ENCODE measurements at places on chromosomes 3 and 15.

DNA sequence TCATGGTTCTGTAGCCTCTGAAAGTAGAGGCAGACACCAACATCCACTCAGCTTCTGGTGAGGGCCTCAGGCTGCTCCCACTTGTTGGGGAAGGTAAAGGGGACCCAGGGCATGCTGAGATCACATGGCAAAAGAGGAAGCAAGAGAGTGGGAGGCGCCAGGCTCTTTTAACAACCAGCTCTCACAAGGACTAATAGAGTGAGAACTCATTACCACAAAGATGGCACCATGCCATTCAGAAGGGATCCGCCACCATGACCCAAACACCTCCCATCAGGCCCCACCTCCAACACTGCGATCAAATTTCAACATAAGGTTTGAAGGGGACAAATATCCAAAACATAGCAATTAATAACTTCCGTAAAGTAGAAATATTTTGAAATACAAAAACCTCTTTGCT is 192.3 kb downstream of the OCA2 start:
- DNase-seq, result no peak

DNA sequence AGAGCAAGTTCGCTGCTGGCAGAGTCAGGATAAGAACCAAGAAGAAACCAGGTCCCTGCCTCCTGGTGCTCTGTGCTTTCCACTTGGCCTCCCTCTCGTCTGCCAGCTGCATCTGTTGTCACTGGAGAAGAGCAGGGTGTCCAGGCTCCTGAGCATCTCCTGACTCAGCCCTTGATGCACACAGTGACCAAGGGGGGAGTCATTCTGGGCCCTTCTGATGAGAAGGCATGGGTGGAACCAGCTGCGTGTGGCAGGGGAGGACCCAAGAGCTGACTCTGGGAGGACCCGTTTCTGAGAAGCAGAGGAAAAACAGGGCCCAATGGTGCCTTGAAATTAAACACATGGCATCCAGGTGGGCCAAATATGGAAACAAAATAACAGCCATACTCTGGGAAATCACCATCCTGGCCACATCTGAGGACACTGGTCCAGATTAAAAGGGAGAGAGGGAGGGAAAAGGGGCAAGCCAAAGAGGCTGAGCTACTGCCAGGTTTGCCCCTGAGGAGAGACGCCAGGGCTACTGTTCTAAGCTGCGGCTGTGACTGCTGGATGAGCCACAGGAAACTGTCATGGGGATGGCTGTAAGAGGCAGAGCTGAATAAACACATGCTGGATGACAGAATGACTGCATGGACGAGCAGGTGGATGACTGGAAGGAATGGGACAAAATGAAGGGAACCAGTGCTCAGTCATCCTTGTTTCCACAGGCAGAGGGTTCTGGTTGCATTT is 58.1 kb upstream of the CA12 start:
- DNase-seq, result no peak

DNA sequence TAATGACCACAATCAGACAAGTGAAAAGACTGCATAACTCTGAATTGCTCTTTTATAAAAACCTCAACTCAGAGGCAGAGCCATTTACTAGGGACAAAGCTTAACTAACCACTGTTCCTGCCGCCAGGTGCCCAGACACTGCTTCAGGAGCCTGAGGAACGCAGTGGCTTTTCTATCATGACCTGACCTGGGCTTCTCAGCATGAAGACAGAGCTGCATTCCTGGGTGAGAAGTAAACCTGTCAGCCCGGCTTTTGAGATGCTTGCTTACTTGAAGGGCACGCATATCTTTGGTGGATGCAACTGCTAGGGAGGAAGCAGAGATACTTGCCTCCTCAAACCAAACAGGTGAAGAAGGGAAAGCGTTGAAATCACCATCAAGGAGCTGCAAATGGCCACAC is 7.9 kb downstream of the LRRC31 start:
- no peak for DNase-seq

DNA sequence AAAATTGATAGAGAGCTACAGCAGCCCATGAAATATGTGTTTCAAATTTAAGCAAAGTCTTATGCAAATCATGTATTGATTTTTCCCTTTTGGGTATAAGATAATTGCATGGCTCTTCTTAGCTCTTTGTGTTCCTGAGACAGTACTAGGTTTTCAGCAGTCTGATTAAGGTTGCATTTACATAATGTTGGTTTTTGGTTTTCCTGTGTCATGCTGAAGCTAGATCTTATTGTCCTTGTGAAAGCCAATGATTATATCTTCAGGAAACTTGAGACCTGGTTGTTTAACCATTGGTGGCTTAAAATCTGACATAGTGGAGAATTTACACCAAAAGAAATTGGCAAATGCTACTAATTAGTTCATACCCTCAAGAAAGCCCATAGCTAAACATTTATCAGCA is 392.6 kb downstream of the ZPLD1 start:
- no peak for DNase-seq

GRCh38 chr3:64945171-64945729 is 257.4 kb upstream of the ADAMTS9 start:
- DNase-seq, result no peak

DNA sequence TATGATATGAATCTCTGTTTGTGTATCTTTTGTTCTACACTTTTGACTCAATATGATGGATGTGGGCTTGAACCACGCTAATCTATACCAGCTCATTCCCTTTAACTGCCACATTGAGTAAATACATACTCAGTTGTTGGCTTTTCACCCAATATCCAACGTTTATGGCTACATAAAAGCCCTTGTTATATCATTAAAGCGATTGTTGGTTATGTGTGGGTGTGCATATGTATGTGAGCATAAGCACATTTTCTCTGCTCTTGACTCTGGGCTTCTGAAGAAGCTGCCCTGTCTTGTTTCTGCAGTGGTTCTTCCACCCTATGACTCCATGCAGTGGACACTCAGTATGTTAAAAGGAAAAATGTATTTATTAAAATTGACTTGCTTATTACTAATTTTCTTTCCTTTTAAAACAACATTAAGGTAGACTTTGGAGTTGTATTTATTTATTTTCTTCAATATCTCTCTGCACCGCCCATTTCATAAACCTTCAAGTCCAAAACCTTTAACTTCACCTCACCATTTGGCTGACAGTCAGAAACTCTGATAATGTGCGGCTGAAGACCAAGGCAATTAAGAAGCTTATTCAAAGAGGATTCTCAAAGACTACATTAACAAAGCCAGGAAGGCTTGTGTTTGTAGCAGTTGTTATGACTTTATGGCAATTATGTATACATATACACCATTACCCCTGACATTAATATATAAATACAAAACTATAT is 156.1 kb downstream of the THRB start:
- no peak for DNase-seq

DNA sequence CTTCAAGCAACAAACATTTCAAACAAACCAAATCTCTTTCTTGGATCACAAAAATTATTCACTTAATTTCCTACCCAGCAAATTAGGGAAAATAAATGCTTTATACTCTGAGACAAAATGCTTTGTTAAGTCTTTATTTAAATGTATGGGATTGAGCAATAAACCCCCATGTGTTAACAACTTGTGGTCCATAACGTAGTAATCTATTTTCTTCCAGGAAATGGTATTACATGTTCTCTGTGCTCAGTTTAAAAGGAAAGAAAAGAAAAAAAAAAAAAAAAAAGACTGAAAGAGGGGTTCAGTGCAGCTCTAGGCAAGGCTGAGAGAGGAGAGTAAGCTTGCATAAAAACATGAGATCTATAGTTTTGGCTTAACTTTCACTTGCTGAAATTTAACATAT is 102.3 kb downstream of the PIK3CB start:
- no peak for DNase-seq

GRCh38 chr3:4643904-4644547 is 150.9 kb downstream of the ITPR1 start:
- DNase-seq, result no peak

DNA sequence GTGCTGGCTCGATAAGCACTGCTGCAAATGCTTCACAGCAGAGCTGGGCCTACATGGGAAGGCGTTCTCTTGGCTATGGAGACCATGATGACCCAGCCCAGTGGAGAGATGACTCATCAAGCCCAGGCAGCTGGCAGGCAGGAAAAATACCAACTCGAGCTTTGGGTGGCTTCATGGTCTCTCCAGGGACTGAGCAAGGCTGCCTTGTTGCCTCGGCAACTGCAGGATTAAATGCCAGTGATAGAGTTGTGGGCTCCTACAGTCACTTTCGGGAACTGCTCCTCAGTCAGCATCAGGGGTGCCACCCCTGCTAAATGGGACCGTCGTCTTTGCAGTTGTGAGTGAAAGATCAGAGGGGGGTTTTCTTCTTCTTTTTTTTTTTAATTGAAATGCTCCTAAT is 54.6 kb upstream of the MYZAP start:
- no peak for DNase-seq

DNA sequence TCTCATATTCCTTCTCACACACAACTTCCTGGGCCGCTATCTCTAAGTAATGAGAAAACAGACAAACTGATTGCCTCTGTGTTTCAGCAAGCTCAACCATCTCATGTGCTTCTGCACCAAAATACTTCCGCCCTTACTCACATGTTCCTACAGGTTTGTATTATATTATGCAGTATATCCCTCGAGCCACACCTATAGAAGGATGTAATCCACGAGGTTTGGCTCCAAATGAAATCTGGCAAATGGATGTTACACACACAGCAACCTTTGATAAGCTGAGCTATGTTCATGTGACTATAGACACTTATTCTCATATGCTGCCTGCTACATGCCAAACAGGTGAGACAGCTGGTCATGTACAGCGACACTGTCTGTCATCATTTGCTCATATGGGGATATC is 22.6 kb downstream of the CCRL2 start:
- DNase-seq, result no peak

- DNase-seq, result no peak
These were observed 184.4 kb upstream of the NECTIN3 start for GRCh38 chr3:110887176-110887575.

DNA sequence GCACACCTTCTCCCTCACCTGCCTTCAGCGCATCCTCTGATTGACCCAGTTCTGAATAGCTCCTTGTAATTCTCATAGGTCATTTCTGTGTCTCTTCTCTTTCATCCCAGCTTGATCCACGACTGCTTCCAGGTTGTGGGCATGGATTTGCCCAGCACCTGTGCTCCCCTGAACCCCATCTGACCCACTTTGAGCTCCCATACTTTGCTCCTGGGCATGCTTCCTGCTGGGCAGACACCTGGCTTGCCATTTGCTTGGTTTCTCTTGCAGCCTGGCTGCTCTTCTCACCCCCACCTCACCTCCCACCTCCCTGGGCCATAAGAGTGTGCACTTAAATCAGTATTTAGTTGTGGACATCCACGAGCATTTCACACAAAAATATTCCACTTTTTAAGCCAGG is 635.5 kb downstream of the TBL1XR1 start:
- no peak for DNase-seq

DNA sequence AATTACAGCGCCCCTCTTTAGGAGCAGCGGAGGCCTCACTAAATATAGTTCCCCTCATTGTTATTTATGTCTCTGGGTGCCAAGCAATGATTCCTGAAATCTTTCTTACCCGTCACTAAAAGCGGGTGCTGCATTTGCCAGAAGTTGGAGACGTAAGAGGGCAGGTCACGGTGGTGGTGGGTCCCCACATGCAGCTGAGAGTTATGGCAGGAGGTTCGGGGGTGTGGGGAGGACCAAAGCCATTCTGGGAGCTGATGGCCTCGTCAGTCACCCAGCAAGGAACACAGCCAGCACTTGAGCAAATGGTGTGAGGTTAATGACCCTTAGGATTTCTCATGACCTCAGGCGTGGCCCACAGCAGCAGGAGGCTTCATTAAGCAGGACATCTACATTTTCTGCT is 129.2 kb downstream of the RAB11A start:
- DNase-seq, result no peak

DNA sequence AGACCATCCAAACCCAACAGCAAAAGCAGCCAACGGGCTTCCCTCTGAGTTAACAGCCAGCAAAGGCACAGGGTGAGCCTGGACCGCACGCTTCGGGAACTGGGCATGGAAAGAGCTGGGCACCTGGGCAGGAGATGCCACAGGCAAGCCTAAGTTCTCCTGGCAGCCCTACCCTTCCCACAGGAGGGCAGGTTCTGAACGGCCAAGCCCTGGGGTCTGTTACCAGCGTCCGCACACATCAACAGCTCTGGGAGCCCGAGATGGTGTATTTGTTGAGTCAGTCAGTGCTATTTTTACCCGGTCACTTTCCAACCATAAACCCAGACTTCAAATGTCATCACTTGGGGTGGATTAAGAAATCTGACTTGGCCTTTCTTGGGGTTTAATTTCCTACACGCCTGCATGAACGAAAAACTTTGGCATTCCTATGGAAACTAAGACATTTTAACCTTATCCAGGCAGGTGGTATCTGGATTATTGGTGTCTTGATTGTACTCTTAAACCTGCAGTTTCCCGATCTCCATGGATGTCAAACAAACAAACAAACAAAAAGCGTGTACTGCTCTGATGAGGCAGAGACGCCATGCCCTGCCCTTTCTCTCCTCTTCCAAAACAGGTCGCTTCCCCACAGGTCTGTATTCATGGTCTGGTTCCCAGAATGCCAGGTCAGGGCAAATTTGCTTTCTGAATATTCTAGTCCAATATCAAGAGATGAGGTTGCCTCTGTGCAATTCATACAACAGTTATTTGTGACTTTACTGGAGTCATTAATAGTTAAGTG is 99.7 kb downstream of the XXYLT1 start:
- DNase-seq, result no peak

DNA sequence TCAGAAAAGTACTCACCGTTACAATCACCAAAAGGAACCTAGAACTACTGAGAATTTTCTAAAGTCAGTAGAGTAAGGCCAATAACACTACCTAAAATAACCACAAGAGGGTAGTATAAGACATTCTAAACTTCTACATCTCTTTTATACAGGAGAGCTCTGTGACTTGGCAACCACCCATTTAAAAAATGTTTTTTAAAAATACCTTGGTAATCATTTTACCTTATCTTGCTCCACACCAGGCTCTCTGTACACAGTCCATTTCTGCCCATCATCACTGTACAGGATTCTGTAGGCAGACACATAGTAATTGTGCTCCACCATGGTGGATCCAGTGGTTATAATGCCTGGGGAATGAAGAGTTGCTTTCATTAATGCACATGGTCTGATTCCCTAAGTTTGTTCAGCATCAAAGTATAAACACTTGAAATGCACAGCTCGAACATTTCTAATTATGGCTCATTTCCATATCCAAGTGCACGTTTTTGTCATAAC is 54.5 kb downstream of the ST3GAL6 start:
- no peak for DNase-seq

DNA sequence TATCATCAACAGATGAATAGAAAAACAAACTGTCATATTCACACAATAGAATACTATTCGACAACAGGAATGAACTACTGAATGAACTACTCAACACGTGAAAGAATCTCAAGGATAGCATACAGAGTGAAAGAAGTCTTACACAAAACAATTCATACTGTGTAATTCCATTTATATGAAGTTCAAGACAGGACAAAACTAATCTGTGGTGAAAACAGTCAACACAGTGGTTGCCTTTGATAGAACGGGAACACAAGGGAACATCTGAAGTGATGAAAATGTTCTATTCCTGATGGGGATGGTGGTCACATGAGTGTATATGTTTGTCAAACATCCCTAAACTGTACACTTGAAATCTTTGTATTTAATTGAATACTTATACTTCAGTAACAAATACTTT is 2.6 kb upstream of the SUSD5 start:
- DNase-seq, result no peak
